ENCODE measurements at places on chromosomes 2 and 18.

DNA sequence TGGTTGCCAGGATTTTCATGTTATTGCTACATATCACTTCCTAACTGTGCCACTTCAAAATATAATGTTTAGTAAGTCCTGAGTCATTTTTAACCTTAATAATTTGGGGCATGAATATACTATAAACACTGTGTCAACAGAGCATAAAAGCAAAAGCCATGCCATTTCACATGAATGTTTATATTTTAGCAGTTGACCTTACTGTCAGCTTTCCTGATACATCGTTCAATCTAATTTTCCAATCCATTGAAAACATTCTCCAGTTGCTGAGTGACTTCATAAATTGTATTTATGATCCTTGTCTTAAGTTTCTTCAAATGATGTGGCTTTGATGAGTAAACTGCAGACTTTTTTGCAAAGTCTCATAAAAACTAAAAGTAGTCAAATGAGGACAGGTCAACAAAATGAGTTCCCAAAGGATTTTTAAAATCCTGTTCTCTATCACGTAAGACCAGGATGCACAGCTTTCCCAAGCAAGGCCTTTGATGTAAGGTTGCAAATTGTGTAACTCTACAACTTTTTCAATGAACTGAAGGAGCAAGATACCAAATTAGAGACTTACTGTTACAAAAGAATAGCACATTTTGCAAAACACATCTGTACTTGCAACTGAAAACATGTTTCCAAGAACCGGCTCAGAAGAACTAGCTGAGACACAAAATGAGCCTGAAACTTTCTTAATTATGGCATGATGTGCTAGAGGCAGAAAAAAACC lies 117.7 kb downstream of the SATB2 start:
- no peak for DNase-seq

DNA sequence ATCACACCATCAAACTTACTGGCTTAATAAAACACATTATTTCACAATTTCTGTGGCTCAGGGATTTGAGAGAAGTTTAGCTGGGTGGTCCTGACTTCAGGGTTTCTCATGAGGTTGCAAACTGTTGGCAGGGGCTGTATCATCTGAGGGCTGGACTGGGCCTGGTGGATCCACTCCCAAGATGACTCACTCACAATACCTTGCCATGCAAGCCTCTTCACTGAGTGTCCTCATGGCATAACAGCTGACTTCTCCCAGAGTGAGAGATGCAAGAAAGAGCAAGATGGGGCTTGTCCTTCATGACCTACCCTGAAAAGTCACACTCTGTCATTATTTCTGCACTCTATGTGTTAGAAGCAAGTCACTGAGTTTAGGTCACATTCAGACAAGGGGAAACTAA lies 73.8 kb downstream of the AQP4 start:
- DNase-seq = no peak

- no peak for DNase-seq
Measured at GRCh38 chr2:211846714-211847113, 691.9 kb downstream of the ERBB4 start.

- no peak for DNase-seq
Measured at GRCh38 chr2:205858275-205858674, 176.0 kb downstream of the NRP2 start.

DNA sequence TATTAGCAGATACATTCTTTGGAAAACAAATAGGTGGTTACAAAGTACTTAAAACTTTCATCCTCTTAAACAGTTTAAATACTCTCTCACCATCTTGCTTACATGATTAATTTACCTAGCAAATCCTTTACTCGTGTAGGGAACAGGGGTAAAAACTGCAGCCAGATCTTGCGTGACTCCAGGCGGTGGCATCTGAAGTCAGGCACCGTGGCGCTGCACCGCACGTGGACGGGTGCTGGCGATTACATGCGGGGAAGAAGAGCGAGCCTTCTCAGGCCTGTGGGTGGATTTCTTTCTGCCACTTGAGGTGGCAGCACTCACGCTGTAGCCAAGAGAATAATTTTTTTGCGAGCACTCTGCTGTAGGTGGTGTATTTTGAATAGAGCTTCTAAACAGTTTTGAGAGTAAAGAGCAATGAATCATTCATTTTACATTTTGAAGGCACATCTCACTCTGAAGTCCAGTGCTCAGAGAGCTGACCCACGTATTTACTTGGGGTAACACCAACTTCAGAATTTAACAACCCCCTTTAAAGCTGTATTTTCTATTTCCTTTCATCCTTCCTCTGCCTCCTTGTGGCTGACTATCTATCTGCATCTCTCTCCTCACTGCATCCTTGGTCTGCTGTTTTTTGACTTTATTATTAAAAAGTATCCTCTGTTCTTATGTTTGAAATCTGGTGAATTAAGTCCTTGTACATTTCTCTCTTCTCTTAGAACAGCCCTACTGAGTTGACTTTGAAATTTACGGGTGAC lies 68.9 kb downstream of the EPAS1 start:
- DNase-seq = no peak

DNA sequence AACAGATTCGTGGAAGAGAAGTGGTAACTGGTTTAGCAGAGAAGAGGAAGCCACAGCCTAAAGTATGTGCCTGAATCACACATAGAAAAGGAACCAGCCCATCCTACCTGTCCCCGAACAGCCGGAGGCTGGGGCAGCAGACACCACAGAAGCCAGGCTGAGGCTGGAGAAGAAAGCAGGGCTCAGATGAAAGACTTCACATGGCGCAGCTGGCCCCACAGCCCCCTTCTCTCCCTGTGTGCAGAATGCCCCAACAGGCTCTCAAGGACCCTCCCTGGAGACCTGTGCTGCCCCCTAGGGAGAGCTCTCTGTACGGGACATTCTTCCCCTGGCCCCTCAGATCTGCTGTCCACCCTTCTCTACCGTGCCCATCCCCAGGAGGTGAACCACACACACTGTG lies 83.5 kb upstream of the RAB12 start:
- DNase-seq = no peak

All from stimulated activated CD8-positive, alpha-beta memory T cell treated with anti-CD3 and anti-CD28 coated beads, Interleukin-7, amount 100 ng/mL, for 4 hours (primary cell).